ENCODE measurements at places on chromosomes 16 and 17. TPM values are rescaled to one million over a fixed set of nuclear protein-coding genes. Genes with fewer than 3 reads are reported as not detected.

PITPNM3 gene
- total RNA-seq: 8.6 TPM

TEX14 gene
- total RNA-seq: not detected

CLEC18A gene
- 1.2 TPM for total RNA-seq

C16orf89 gene
- 4.4 TPM for total RNA-seq

FGF11 gene
- 10.8 TPM for total RNA-seq

KRTAP4-9 gene
- total RNA-seq: not detected

HP gene
- total RNA-seq: 4.7 TPM

CD300LF gene
- 0.49 TPM for total RNA-seq

CCL5 gene
- 4.9 TPM for total RNA-seq

ACAP1 gene
- 7.6 TPM for total RNA-seq

PRR15L gene
- total RNA-seq: 2.2 TPM

CCL17 gene
- total RNA-seq: not detected

KRT36 gene
- total RNA-seq: not detected

DNA sequence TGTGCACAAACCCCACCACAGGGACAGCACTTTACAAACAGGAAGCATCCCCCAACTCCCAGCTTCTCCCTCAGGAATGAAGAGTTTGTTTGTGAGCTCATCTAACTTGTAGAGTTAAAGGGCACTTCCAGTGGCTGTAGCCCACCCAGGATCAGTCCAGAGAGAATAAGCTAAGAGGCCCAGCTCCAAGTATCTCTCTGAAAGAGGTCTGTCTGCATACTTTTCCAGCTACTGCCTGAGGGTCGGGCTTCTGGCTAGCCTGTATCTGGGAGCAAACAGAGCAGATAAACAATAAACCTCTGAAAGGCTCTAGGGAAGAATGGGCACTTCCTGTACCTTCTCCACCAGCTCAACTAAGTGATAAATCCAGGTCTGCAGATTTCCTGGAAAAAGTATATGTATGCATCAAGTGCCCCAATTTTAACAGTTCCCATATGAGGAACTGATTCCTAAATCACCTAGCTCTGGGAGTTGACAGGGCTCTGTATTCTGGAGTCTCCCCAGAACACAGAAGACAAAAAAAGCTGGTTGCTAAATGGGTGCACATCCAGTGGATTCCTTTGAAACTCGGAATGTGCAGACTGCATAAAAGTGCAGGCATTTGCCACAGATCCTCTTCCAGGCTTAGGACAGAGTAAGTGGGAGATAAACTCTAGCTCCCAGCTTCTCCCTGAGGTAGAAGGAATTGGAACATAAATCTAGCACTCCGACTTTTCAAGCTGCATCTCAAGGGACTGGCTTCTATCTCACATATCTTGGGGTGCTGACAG lies 37.1 kb upstream of the MYLK3 start:
- no peak for DNase-seq

GRCh38 chr16:53099318-53100130 lies 44.7 kb downstream of the CHD9 start:
- no peak for DNase-seq

- no peak for DNase-seq
These were observed 11.0 kb downstream of the ADORA2B start for GRCh38 chr17:15955793-15956541.

DNA sequence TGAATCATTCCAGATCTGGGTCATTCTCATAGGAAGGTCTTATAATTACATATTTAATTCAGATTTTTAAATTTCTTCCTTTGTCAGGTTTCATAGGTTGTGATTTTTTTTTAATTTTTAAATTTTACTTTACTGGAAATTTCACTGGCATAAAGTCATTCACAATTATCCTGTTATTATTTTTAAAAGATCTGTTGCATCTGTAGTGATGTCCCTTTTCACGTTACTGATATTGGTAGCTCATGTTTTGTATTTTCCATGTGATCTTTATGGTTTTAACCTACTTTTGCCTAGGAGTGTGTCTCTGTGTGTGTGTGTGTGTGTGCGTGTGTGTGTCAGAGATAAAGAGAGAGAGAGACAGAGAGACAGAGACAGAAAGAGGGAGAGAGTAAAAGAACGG lies 216.6 kb upstream of the KCNJ16 start:
- DNase-seq: no peak

GRCh38 chr17:17979778-17980177 lies 7.1 kb downstream of the DRC3 start:
- no peak for DNase-seq

DNA sequence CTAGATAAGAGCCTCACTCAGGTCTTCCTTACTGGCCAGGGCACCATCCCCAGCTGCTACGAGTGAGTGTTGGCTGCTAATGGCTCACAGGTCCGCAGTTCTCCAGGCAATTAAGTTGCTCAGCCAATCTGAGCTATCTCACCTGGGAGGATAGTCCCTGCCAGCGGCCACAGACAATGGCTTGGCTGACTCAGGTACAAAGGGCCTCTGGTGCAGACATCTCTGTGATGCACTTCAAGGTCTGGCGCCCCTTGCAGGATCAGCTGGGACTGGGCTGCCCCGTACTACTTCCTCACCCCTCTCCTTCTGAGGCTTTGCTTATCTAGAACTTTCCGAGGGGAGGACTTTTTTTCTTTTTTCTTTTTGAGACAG lies 49.2 kb upstream of the EMP2 start:
- DNase-seq: no peak

- no peak for DNase-seq
These were observed 282.1 kb upstream of the IRX5 start for GRCh38 chr16:54648575-54648974.

- DNase-seq: no peak
These were observed 17.4 kb upstream of the MAP3K14 start for GRCh38 chr17:45334231-45334630.

DNA sequence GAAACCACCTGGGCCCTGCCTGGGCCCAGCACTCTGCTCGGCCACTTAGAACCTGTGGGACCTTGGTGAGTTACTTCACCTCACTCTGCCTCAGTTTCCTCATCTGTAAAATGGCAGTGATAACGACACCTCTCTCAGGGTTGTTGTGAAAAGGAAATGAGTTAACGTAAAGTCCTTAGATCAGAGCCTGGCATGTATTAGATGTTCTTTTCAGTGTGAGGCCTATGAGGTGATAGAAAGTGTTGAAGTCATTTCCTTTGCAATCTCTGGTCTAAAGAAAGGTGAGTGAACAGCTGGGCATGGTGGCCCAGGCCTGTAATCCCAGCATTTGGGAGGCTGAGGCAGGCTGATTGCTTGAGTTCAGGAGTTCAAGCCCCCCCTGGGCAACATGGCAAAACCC lies 51.7 kb upstream of the LGALS9 start:
- no peak for DNase-seq

GRCh38 chr17:58840820-58841612 lies 85.4 kb downstream of the PPM1E start:
- no peak for DNase-seq

DNA sequence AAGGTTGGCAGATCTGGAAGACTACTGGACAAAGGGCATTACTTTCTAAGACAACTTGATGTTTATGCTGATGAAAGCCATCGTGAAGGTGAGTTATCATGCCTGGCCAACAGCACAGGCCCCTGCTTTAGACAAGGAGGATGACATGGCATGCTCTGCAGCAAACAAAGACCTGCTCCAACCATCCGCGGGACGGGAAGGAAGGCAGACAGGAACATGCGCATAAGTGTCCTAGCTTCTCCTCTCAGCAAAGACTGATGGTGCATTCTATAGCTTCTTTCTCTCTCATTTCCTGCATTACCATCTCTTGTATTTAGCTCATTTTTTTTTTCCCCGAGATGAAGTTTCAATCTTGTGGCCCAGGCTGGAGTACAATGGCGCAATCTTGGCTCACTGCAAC lies 5.4 kb downstream of the NPLOC4 start:
- DNase-seq: no peak

- DNase-seq: no peak
These were observed 132.2 kb upstream of the HS3ST2 start for GRCh38 chr16:22681554-22682291.

DNA sequence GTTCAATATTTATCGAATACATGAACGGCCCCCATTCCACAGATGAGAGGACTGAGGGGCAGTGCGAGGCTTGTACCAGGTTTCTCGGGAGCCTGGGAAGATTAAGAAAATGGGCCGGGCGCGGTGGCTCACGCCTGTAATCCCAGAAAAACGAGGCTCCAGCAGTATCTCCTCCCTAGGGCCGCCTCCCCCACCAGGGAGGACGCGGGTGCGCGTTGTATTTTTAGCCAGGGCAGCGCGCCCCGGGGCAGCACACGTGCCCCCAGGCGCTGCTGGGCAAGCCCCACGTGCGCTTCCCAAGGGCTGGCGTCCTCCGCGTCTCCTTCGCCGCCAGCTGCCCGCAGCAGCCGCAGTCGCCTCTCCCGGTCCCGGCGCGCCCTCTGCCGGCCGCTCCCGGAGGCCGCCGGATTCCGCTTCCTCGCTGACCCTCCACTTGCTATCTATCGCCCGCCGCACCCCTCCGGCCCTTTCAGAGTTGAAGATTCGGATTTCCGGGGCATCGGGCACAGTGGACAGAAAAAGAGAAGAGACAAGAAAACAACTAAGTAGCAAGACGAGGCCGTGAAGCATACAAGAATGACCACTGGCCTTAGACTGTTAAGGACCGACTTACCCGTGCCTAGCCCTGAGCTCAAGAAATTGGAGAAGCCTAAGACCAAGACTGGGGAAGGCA lies 1.9 kb upstream of the YBX2 start:
- no peak for DNase-seq

DNA sequence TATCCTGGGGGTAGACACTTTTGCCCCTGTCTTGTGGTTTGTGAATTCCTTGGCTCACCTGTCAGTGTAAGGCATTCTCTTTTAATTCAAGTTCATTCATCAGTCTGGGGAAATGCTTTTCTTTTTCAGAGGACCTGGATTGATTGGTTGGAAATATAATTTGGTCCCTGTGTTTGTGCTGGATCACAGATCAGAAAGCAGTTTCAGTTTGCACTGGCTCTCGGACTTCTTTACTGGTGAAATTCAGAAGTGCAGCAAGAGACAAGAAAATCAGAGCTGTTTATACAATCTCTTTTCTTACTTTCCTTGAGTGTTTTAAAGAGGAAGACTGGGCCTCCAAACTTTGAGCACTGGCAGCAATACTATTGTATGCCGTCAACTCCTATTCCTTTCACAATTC lies 161.8 kb upstream of the KCNJ16 start:
- no peak for DNase-seq

DNA sequence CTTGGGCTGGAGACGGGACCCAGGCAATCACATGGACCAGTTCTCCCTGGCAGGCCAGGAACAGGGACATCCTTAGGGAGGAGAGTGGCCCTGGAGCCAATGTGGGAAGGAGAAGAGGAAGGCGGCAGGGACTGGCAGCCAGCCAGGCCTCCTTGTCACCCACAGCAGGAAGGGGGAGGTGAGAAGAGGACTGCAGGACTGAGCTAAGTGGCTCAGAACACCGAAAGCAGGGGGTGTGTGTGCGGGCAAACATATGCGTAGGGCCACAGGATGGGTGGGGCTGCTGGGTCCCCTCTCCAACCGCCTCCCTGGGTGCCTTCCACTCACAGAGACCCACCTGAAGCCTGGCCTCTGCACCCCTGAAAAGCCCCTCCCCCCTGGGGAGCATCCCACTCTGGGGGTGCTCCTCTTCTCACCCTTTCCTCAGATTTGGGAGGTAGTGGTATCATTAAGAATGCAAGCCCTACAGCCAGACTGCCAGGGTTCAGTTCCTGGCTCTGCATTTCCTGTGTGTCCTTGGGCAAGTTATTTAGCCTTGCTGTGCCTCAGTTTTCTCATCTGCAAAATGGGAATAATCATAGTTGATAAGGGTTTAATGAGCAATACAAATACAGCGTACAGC lies 8.1 kb downstream of the PNMT start:
- no peak for DNase-seq
